ENCODE measurements at places on chromosomes 13 and 19. TPM values are rescaled to one million over a fixed set of nuclear protein-coding genes. Genes with fewer than 3 reads are reported as not detected.

DNA sequence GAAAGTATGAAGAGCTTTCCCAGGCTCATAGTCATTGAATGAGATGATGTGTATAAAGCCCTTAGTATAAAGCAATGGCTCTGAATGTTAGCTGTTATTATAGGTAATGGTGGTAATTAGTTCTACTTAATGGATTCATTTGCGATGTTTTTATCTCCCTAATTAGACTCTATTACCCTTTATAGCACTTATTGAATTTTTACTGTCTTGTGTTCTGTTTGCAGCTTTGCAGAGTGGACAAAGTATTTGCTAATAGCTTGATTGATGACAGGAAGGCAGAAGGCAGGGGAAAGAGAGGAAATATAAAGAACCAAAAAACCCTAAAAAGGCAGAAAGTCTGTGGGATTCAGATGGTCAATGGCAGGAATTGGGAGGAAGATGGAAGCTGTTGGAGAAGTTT is 524.4 kb upstream of the SPRY2 start:
- no peak overlapping the region for H3K27ac ChIP-seq
- H3K4me3 ChIP-seq = no peak overlapping the region
- H3K4me1 ChIP-seq = no peaks in the 10 kb centered on the region
- no peaks in the 10 kb centered on the region for H3K27me3 ChIP-seq
- no peak for DNase-seq
- no peaks in the 10 kb centered on the region for H3K36me3 ChIP-seq

- no peak overlapping the region for H3K4me3 ChIP-seq
- peaks cover 3% of the 10 kb centered on the region for H3K27me3 ChIP-seq
- H3K36me3 ChIP-seq = no peaks in the 10 kb centered on the region
- no peak overlapping the region for H3K27ac ChIP-seq
- peaks cover 9% of the 10 kb centered on the region for H3K4me1 ChIP-seq
- DNase-seq = peak; percentile 71
Measured at GRCh38 chr13:40230833-40231266, 435.6 kb downstream of the FOXO1 start.

The CACNG7 gene
- total RNA-seq = 3.5 TPM

GRCh38 chr13:96216543-96216942 is 126.6 kb downstream of the HS6ST3 start:
- no peaks in the 10 kb centered on the region for H3K27me3 ChIP-seq
- H3K36me3 ChIP-seq = no peaks in the 10 kb centered on the region
- no peak overlapping the region for H3K4me3 ChIP-seq
- no peak for DNase-seq
- no peaks in the 10 kb centered on the region for H3K4me1 ChIP-seq

DNA sequence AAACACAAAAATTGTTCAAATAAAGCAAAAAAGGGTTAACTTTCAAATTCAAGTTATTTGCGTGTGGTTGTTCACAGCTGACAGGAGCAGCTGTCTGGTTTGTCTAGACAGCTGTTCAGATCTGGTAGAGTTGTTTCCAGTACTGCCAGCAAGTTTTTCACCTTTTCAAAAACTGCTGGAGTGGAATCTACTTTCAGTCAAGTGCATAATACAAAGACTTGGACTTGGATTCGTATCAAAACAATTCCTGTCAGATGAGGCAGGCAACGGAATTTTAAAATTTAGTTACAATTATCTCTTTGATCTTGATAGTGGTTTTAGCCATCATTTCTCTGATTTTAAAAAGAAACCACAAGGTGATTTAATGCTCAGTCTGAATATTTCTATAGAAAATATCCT is 51.7 kb upstream of the EEF1AKMT1 start:
- H3K4me1 ChIP-seq = peaks cover 25% of the 10 kb centered on the region
- H3K4me3 ChIP-seq = no peak overlapping the region
- no peaks in the 10 kb centered on the region for H3K27me3 ChIP-seq
- peak; percentile 86 for DNase-seq
- no peaks in the 10 kb centered on the region for H3K36me3 ChIP-seq
- peak overlapping the region; percentile 60 for H3K27ac ChIP-seq

- no peak overlapping the region for H3K4me3 ChIP-seq
- no peaks in the 10 kb centered on the region for H3K27me3 ChIP-seq
- no peak for DNase-seq
- H3K4me1 ChIP-seq = no peaks in the 10 kb centered on the region
Measured at GRCh38 chr19:54029930-54030490, 33.7 kb downstream of the VSTM1 start.

DNA sequence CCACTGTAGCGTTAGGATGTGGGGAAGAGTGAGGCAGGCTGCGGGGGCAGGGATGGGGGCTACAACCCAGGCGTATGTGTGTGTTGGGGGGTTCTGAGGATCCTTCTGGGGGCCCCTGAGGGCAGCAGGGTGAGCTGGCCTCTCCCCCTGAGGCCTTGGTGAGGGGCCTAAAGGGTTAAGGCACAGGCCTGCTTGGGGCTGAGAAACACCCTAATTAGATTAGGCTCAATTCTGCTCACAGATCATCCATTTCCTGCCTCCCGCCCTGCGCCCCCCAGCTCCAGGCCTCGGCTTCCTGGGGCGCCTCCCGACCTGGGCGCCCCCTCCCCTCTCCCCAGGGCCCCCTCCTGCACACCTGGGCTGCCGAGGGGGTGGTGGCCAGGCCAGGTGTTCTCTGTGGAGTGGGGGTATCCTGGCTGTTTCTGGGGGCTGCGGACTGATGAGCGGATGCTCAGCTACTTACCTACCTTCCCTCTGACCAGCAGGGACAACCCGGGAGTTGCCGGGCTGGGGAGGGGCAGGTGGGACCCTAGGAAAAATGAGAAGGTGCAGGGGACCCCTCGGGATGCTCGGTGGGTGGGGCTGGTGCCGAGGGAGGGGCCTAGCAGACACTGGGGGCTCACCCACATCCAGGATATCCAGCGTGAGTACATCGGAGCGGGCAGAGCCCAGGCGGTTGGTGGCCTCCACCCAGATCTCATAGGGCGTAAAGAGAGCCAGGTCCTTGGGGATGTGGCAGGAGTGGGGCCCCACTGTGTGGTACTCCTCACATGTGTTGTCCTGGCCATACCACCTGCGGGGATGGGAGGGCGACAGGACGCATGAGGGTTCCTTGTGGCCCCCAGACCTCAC is 8.6 kb downstream of the CRLF1 start:
- no peak overlapping the region for H3K4me3 ChIP-seq
- H3K27ac ChIP-seq = no peak overlapping the region
- no peak for DNase-seq
- peaks cover 3% of the 10 kb centered on the region for H3K27me3 ChIP-seq
- no peaks in the 10 kb centered on the region for H3K36me3 ChIP-seq

DNA sequence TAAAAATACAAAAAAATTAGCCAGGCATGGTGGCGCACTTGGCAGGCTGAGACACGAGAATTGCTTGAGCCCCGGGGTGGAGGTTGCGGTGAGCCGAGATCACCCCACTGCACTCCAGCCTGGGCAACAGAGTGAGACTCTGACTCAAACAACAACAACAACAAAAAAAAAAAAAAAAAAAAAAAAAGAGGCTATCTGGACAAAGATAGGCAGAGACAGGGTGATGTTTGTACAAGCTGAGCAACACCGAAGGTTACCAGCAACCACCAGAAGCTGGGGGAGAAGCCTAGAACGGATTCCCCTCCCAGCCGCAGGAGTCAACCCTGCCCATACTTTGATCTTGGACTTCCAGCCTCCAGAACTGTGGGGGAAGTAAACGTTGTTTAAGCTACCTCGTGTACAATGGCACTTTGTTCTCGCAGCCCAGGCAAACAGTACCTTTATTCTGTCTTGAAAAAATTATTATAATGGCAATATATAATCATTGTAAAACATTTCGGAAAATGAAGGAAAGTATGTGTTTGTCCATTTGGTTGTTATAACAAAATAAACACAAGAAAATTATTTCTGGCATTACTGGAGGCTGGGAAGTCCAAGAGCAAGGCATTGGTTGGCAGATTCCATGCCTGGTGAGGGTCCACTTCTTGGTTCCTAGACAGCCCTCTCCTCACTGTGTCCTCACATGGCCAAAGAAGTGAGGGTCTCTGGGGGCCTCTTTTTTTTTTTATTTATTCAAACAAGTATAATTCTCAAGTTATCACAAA is 39.8 kb upstream of the LATS2 start:
- H3K4me3 ChIP-seq = no peak overlapping the region
- H3K36me3 ChIP-seq = no peaks in the 10 kb centered on the region
- H3K27ac ChIP-seq = no peak overlapping the region
- DNase-seq = no peak
- peaks cover 8% of the 10 kb centered on the region for H3K4me1 ChIP-seq

DNA sequence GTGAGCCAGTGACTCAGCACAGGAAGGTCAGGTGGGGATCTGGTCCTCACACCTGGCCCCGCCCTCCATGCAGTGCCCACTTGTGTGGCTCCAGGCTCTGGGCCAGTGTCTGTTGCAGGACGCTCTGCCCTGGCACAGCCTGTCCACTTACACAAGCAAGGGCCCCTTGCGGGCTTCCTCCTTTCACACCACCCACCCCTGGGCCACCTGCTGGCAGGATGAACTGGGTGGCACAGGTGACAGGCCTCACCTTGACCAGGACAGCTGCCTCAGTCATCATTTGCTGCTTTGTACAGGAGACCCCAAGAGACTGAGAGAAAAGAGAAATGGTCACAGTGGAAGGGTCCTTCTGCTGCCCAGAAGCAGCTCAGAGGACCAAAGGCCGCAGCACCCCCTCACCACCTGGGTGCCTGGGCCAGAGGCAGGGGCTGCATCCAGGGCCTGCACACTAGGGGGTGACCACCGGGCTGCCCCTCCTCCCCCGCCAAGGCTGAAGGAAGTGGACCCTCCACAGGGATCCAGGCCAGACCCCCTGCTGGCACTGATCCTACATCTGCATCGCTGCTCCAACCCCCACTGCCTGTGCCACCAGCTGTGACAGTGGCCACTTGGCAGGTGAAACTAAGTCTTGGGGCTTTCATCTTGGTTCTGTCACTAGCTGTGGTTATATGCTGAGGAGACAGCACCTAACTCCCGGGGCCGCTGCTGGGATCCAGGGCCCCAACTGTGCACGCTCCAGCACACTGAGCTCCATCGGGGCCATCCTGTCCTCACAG is 110.3 kb downstream of the TUBA3C start:
- H3K4me3 ChIP-seq = no peak overlapping the region
- DNase-seq = no peak
- H3K4me1 ChIP-seq = no peaks in the 10 kb centered on the region
- no peaks in the 10 kb centered on the region for H3K27me3 ChIP-seq
- no peak overlapping the region for H3K27ac ChIP-seq

DNA sequence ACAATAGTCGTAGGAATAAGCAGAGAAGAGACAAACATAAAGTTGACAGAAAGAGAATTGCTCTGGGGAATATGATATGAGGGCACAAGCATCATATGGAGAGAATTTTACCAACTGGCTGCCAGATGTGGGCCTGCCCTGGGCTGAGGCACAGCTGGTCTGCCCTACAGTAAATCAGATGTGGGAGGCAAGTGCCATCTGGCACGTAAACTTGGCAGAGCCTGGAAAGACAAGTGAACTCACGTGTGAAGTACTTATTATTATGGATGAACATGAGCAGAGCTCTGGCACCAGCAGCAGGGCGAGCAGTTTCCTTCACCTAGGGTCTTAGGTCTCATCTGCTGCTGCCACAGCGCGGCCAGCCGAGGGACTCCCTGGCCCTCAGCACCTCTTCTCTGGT is 20.6 kb downstream of the PCDH8 start:
- H3K27ac ChIP-seq = no peak overlapping the region
- H3K27me3 ChIP-seq = no peaks in the 10 kb centered on the region
- no peak for DNase-seq
- no peaks in the 10 kb centered on the region for H3K4me1 ChIP-seq

- H3K27ac ChIP-seq = no peak overlapping the region
- H3K4me3 ChIP-seq = no peak overlapping the region
- H3K36me3 ChIP-seq = no peaks in the 10 kb centered on the region
- no peaks in the 10 kb centered on the region for H3K27me3 ChIP-seq
- no peak for DNase-seq
Measured at GRCh38 chr19:35438527-35438926, 9.5 kb upstream of the FFAR2 start.

DNA sequence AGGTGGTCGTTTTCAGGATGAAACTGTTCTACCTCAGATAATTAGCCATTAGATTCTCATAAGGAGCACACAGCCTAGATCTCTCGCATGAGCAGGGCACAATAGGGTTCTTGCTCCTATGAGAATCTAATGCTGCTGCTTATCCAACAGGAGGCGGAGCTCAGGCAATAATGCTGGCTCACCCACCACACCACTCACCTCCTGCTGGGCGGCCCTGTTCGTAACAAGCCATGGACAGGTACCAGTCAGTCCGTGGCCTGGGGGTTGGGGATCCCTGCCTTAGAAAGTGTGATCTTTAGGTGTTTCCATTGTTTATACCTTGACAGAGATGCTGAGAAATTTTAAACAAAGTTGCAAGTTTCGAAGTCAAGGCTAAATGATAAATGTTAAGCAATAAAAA is 344.6 kb upstream of the HTR2A start:
- H3K27ac ChIP-seq = no peak overlapping the region
- no peaks in the 10 kb centered on the region for H3K36me3 ChIP-seq
- no peaks in the 10 kb centered on the region for H3K27me3 ChIP-seq
- no peaks in the 10 kb centered on the region for H3K4me1 ChIP-seq
- DNase-seq = no peak
- no peak overlapping the region for H3K4me3 ChIP-seq

All from astrocyte (in vitro differentiated cells and primary cell).